ENCODE measurements at places on chromosomes 4 and X. TPM values are rescaled to one million over a fixed set of nuclear protein-coding genes. Genes with fewer than 3 reads are reported as not detected.

DNA sequence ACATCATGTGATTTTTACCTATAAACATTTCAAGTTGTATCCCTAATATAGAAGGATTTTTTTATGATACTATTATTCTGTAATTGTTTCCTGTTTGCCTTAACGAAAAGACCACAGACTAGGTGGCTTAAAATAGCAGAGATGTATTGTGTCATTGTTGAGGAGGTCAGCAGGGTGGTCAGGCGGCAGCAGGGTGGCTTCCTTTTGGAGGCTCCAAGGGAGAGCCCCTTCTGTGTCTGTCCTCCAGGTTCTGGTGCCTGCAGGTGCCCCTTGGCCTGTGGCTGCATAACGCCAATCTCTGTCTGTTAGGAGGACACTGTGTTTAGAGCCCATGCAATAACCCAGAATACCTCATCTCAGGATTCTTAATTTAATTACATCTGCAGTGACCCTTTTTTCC lies 118.1 kb downstream of the TBL1X start:
- DNase-seq, result no peak

DNA sequence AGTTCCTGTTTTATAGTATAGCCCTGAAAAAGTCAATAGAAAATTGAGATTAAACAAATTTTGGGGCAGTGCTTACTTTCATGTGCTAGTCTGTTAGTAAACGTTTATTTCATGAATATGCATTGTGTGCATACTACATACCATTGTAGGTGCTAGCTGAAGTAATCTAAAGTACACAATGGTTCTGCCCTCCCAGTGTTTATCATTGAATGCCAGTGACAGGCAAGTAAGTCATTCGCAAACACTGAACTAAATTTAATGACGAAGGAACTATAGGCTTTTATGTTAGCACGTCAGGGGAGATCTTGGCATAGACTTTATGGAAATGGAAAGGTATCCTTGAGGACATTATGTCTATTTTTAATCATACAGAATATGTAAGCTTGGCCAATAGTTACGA lies 426.9 kb upstream of the EPHA5 start:
- DNase-seq, result no peak

GRCh38 chr4:182518421-182518820 lies 275.2 kb downstream of the TENM3 start:
- DNase-seq, result no peak

MAGEC1 gene
- not detected for total RNA-seq

Measured in neural progenitor cell (in vitro differentiated cells).